ENCODE measurements at places on chromosomes 7 and 10.

GRCh38 chr7:47885309-47885986 lies 62.8 kb downstream of the PKD1L1 start:
- DNase-seq, result no peak

DNA sequence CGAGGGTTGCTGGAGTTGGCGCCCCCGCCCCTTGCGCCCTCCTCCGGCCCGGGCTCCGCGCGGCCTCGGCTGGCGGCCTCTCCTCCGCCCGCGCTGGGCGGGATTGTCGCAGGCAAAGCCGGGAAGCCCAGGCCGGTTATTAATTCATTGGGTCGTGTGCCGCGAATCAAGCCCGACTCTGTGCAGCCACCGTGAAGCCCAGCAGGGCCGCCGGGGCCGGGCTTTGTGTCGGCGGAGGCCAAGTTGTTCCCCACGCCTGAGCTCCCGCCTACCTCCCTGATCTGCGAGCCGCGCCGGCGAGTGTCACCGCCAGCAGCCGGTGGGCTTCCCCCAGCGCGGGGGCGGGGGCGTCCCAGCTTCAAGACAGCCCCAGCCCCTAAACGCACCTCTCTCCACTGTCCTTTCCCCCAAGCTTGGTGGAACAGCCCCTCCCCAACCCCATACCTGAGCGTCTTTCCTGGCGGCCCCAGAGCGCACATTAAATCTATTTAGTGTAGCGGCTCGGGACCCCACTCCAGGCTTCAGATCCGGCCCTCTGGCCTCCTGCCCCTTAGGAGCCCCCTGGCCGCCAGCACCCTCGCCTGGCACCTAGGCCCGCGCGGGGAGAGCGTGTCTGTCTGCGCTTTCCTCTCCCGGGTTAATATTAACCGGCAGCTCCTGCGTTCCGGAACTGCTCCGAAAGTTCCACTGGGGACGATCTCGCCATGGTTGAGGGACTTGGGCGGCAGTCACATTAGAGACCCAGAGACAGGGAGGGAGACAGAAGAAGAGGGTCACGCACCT lies 3.5 kb downstream of the SHH start:
- no peak for DNase-seq

DNA sequence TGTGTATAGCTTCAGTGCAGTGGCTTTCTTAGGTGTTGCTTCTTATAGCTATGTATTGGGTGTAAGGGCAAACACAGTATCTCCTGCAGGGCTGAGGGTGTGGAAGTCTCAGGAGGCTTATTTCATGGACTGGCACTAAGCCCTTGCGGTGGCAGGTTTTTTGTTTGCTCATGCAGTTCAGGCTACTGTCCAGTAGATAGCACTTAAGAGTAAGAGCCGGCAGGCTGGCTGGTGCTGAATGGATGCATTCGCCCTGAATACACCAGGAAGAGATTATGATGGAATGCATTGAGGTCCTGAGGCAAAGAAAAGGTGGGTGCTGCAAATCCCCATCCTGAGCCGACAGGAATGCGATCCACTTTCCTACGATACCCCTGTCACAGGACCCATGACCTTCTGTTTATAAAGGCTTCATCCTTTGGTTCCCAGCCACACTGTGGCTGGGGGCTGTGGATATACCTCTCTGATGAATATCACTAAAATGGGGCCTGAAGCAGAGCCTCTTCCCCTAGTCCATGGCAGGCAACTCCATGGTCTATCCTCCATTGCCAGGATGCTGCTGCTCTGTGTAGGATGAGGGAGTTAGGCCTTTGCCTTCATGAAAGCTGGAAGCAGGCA lies 44.9 kb downstream of the ANXA8 start:
- DNase-seq, result no peak

DNA sequence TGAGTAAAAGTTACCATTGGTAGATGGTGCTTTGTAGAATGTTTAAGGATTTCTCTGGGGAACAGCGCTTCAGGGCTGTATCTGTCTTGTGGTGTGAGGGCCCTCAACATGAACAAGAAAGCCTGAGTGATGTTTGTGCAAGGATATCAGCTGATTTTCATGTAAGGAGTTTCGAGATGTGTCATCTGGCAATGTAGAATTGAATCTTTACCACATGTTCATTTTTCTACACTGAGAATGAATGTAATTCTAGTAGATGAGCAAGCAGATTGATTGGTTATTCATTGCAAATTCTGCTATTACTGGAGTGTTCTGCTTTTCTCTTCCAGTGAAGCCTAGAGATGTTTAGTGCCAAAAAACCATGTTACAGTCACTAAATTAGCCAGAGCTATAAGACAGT lies 87.7 kb downstream of the ST7 start:
- no peak for DNase-seq

- no peak for DNase-seq
Measured at GRCh38 chr10:74092372-74092771, 58.3 kb downstream of the AP3M1 start.

GRCh38 chr7:114422507-114423501 lies 8.2 kb downstream of the FOXP2 start:
- no peak for DNase-seq

- DNase-seq, result no peak
Measured at GRCh38 chr10:29435809-29436501, 147.1 kb downstream of the LYZL1 start.

- no peak for DNase-seq
Measured at GRCh38 chr7:117538053-117538452, 58.2 kb downstream of the CFTR start.

DNA sequence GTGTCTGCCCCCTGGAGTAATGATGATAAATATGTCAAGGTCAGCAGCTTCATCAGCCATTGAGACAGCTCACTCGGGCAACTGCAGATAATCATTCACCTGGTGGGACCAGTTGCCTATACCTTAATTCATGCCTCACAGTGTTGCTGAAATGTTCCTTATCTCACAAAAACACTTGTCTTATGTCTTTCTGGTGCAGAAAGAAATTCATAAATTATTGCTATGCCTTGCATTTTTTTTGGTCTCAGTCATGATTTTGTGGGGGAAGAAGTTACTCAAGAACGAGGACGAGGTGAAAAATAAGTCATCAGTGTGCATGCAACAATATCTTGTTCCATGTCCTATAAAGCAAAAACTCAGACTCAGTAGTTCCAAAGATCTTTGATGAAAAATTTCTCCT lies 16.0 kb downstream of the TRIL start:
- no peak for DNase-seq

GRCh38 chr7:151430391-151431205 lies 9.3 kb downstream of the CRYGN start:
- no peak for DNase-seq

DNA sequence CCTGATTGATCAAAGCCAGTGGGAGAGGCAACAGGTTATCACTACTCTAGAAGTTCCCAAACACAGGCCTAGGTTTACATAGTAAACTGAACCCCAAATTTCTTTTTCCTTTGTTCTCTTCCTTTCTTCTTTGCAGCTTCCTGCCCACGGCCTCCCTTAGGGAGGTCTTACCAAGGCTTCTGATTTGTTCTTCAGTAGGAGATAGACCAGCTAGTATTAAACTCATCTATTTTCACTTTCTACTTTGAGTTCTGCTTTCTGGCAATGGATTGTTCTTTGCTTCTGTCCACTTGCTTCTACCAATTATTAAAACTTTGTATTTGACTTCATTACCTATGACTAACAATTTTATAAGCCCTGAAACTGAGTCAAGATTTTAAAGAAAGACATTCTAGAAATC lies 251.2 kb upstream of the FZD1 start:
- DNase-seq, result no peak

GRCh38 chr7:96416116-96416515 lies 94.2 kb upstream of the SLC25A13 start:
- DNase-seq, result no peak

- DNase-seq, result no peak
Measured at GRCh38 chr7:55486192-55486590, 86.1 kb downstream of the VOPP1 start.

- DNase-seq, result no peak
Measured at GRCh38 chr10:947051-947450, 15.5 kb upstream of the LARP4B start.

- DNase-seq, result no peak
Measured at GRCh38 chr10:18959369-18959768, 89.2 kb upstream of the MALRD1 start.

DNA sequence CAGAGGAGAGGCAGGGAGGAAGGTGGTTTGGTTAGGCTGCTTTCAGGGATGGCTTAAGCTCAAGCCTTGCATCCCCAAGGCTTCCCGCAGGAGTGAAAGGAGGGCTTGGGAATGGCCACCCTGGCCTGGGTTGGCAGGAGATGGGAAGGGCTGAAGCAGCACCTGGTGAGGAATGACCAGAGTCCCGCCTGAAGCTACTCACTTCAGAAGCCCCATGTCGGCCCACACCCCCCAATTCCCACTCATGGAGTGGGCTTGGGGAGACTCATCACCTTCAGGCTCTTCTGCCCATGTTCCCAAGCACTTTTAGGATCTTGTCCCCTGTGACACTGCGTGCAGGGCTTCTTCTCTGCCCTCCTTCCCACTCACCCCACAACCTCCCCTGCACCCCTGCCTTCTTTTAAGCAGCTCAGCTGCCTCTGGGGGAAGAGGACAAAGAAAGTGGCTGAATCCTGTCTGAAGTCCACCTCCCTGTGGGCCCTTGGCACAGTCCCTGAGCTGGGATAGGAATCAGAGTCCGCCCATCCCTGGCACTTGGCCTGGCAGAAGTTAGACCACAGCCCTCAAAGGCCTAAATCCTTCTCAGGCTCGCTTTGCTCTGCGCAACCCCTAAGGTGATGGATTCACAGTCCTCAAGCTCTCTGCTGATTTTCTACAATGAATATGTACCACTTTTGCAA lies 16.5 kb downstream of the RGR start:
- DNase-seq, result no peak

GRCh38 chr7:137847568-137848050 lies 835 bp upstream of the DGKI start:
- DNase-seq, result peak; percentile 13

DNA sequence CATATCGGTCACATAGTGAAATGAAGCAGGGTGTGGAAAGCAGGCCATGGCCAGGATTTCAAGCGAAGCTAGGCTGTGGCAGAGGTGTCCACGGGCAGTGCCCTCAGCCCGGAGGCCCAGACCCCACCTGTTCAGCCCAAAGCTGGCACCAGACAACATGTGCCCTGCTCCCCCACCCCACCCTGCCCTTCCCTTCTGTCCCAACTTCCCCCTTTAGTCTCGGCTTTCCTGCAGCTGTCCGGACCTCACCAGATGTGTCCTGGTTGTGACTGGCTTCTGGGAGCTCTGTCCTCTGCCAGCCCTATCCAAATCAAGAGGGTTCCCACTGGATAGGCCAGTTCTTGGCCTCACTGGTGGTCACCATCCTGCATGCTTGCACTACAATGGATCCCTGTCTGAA lies 37.3 kb downstream of the ADAM12 start:
- no peak for DNase-seq

DNA sequence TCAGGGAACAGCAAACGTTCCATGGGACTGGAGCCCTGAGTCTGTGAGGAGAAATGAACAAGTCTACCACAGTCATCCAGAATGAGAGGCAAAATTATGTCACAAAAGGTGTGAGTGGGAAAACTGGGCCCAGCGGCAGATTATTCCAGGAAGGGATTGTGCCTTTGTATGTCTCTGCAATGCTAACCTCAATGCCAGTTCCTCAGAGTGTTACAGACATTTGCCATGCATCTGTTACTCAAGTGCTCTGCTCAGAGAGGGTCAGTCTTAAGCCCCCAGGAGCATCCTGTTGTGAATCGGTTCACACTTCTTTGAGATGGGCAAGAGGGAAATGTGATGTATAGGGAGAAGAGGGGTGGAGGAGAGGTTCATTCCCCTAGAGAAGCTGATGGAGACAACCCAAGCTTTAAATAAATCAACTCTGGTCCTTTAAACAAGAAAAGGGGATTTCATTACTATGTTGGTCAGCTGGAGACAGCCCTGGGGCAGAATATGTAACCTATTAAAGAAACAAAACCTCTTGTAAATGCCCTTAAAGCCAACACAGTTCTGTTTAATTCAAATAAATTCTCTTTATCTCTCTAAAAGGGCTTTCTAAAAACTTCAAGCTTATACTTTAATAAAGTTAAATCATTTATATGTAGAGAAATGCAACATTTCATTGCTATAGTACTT lies 85.9 kb upstream of the GRB10 start:
- DNase-seq, result no peak

DNA sequence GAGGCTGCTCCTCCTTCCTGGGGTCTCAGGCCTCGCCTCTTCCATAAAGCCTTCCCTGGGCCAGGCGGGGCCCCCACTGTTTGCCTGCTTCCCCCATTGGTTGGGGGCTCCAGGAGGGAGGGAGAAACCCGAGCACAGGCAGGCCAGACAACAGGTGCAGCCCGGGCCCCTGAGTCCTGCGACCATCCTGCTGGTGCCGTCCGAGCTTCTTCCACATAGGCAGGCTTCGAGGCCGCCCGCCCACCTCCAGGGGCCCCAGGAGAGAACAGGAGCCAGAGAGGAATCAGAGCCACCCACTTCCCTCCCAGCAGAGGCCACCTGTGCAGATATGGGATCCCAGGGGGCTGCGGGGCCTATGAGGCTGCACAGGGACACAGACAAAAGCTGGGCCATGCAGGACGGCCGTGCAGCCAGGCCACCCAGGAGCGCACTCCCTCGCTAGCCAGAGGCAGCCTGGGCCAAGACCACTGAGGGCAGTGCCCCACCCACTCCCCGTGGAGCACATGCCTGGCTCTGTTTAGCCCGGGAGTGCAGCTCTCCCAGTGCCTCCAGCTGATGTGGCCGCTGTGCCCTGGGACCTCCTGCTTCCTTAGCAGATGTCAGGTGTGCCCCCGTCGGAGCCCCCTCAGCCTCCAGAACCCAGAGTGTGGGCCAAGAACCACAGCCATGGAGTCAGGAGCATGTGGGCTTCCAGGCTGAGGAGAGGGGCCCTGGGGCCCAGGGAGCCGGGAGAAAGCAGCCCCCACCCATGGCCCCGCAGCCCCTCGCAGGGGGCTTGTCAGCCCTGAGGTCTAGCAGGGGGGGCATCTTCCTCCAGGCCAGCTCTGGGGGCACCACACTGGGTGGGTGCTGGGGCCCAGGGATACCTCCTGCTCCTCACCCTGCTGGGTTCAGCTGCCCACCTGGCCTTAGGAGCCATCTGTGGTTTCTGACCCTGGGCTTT lies 59.9 kb upstream of the INPP5A start:
- no peak for DNase-seq

DNA sequence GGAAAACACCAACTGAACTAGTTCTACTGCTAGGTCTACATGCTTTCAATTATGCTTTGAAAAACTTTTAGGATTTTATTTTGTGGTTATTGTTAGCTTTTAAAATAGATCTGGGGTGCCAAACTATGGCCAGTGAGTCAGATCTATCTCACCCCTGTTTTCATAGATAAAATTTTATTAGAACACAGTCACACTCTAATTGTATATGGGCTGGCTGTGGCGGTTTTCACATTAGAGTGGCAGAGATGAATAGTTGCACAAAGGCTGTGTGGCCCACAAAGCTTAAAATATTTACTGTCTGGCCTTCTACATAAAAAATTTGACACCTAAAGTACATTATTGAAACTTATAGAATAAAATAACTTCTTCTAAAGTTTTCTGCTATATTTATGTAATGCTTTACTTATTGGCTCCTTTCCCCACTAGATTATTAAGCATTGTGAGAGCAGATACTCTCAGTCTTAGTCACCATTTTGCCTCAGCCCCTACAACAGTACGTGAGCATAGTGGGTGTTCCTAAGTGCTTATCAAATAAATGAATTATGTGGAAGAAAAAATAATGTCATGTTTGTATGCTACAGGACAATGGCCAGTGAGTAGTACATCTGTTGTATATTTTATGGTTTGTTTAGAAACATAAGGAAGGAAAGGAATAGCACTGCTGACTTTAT lies 5.4 kb upstream of the SUV39H2 start:
- DNase-seq, result no peak
